ENCODE measurements at places on chromosomes 7 and 10.

GRCh38 chr10:83701799-83702198 lies 437.5 kb upstream of the GHITM start:
- no peak for DNase-seq

- no peak for DNase-seq
Measured at GRCh38 chr7:137881607-137882260, 35.0 kb upstream of the DGKI start.

- no peak for DNase-seq
Measured at GRCh38 chr7:57404343-57404966, 45.5 kb upstream of the ZNF716 start.

DNA sequence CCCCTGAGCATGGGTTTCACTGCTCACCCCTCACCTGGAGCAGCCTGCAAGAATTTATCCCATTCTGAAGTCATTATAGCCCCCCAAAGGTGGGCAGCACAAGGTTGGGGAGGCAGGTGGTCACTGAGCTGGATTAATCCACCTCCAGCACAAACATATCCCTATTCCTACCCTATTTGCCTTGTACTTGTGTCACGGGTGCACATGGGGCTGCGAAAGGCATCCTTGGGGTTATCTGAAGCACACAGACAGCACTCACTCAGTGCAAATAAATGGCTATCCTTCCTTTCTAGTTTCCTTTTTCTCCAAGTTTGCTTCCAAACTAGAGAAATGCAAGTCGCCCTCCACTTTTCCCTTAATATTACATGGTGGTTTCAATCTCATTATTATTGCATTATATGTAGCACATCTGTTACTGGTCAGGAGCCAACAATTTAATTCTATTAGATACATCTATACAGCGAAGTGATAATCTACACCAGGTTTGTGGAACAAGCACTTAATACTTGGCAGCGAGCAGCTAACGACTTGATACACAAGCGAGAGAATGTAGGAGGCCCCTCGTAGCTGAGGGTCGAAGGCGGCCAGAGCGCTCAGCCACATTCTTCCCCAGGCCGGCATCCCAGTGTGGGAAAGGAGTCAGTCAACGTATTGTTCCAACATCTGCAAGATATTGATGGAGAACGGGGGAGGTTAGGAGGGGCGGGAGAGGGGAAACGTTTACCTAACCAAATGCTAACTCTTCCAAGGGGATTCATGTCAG lies 121.3 kb upstream of the HABP2 start:
- no peak for DNase-seq
